Activated CD4-positive, alpha-beta T cell treated with anti-CD3 and anti-CD28 coated beads, Interleukin-10, Interleukin-2, amounts not matched to agents 100 ng/mL and 50 ng/mL, durations not matched to agents 16 hours and 8 hours (primary cell): ENCODE measurements at places on chromosomes 12 and 14.
A peak's percentile ranks its signal among the peaks of the same experiment; 100 is the strongest.

DNA sequence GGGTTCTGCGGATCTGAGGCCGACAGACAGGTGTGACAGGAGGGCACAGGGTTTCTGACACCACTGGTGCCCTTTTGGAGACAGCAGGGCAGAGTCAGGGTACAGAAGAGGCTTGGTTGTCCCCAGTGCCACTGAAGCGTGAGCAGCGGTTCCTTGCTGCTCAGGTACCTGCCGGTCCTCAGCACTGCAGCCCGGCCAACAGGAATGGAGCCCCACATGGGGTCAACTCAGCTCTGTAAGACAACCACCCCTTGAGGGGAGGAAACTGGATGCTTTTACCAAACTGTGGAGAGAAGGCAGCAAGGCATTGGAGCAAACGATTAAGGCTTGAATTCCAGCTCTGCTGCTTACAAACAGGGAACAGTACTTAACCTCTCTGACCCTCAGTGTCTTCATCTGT is 246.4 kb upstream of the NOS1 start:
- no peak for DNase-seq

DNA sequence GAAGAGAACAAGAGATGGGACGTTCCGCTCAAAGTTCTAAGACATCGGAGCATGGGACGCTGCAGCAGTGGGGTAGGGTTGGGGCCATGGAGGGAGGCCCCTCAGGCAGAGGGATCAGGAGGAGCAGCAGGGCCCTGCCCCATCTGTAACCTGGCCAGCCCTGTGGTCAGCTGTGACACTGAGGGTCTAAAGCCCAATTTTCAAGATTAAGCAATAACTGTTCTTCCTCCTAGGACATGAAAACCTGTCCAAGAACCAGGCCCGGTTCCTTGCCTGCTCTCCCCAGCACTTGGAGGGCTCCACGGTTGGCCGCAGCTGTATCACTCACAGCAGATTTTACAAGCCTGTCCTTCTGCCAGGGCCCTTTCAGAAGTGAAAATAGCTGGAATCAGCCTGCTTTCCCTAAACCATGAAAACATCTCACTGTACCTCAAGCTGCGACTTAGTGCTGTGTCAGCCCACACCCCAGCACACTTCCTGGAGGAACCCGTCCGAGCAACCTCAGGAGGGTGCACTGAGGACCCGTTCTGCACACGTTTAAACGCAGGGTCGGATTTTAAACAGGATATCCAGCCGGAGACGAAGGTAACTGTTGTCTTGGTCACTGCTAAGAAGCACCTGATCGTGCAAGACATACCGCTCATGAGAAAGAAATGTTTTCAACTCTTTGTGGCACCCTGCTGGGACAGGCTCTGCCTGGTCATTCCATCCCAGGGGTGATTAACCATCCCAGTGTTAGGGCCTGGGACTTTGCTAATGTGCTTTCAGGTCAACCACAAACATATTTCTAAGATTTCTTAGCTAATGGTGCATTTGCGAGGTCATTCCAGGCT is 201.9 kb upstream of the DIO3 start:
- DNase-seq = no peak

- DNase-seq = peak; percentile 84
Measured at GRCh38 chr14:54688229-54688628, 121.3 kb downstream of the SAMD4A start.

DNA sequence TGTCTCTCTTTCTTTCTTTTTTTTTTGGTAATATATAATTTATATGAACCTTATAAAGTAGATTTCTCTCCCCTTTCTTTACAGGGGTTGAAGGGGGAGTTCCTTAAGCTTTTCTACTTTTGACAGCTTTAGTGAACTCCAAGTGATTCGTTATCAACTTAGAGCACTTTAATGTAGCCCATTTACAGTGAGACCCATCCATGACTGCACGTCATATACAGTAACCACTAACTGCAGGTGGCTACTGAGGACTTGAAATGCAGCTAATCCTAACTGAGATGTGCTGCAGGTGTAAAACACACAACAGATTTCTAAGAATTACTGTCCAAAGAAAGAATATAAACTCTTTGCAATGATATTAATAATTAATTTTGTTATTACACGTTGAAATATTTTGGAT is 582 bp downstream of the LRRIQ1 start:
- no peak for DNase-seq

GRCh38 chr12:94147991-94148738 is at the start of gene PLXNC1:
TSS of gene PLXNC1 (plus strand) at chr12:94148577. CDS start at chr12:94148972, 395 bp downstream.
- peak; percentile 79 for DNase-seq

GRCh38 chr14:65790172-65790815 is 377.8 kb downstream of the FUT8 start:
- no peak for DNase-seq

- peak; percentile 49 for DNase-seq
Measured at GRCh38 chr14:50260511-50260910, 29.1 kb upstream of the SOS2 start.

DNA sequence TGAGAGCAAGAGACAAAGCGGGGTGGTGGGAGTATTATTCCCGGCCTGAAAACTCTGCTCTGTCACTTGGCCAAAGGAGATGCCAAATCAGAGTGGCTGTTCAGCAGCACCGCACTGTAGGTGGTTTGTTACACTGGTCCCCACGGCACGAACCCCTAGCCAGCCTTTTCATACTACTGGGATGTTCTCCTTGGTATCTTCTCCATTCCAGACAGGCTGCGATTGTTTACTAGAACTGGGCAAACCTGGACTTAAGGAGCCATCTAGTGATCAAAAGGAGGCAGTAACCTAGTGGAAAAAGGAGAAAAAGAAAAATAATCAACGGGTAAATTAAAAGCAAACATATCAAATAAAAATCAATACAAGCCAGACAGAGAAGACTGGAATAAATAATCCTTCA is 58.9 kb upstream of the TMTC2 start:
- no peak for DNase-seq

DNA sequence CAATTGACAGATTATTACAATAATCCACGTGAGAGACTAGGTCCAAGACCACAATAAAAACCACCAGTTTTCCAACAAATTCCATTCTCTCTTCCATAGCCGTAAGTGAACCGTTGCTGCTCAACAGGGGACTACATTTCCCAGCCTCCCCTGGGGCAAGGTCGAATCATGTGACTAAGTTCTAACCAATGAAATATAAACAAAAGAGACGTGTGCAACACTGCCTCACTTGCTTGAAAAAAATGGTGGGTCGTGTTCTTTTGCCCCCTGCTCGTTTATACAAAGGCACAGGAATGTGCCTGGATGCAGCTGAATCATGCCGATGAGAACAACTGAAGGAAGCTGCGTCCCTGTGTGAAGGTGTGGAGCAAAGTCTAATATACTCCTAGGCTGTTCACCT is 51.1 kb downstream of the HSPB8 start:
- peak; percentile 24 for DNase-seq

- DNase-seq = peak; percentile 16
Measured at GRCh38 chr12:59834659-59835474, 239.0 kb downstream of the SLC16A7 start.

- DNase-seq = peak; percentile 8
Measured at GRCh38 chr14:89221109-89221810, 195.8 kb downstream of the FOXN3 start.

DNA sequence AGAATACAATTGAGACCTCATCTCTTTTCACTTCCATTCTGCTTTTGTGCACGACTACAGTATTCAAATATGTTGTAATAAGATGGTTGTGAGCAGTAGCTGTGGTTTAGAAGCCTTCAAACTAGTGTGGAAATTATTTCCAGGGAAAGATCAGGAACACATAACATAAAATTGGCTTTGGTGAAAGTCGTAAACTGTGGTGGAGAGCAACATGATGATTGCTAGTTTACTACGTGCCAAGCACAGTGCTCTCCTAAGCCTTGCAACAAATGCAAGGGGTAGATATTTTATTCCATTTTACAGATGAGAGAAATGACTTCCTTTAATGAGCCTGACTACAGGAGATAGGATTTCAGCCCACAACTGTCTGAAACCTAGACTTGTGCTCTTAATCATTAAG is 172.4 kb upstream of the LMNTD1 start:
- no peak for DNase-seq

- no peak for DNase-seq
Measured at GRCh38 chr12:84329938-84330337, 582.7 kb downstream of the SLC6A15 start.

DNA sequence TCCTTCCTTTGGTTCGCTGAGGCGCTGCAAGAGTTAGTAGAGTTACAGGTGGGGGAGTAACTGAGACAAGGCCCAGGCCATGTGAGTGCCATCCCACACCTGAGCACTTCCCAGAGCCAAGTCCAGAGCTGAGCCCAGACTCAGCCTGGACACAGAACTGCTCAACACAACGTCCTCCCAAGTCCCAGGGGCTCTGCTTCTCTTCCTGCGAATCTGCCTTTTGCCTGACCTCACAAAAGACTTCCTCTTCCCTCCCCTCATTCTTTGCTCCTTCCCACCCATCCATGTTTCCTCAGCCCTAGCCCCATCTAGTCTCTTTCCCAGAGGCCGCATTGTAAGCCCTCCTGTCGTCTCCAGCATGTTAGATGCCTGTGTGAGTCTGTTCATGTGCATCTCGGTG is 16.6 kb upstream of the MCRS1 start:
- no peak for DNase-seq

GRCh38 chr14:65301862-65302539 is 110.5 kb upstream of the FUT8 start:
- peak; percentile 85 for DNase-seq

DNA sequence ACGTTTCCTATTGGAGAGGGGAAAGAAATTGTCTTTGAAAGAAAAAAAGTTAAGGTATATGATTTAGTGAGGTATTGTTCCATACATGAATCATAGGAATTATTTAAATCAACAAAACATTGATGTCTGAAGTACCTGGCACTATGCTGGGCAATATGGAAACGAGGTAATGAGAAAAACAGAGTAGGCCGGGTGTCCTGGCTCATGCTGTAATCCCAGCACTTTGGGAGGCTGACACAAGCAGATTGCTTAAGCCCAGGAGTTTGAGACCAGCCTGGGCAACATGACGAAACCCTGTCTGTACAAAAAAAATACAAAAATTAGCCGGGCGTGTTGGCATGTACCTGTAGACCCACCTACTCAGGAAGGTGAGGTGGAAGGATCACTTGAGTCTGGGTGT is 45.9 kb downstream of the AEBP2 start:
- DNase-seq = no peak

- no peak for DNase-seq
Measured at GRCh38 chr14:105437723-105438500, 18.3 kb downstream of the MTA1 start.

GRCh38 chr14:44420226-44420625 is 86.9 kb downstream of the FSCB start:
- no peak for DNase-seq

- peak; percentile 90 for DNase-seq
Measured at GRCh38 chr14:91349481-91350074, 68.0 kb downstream of the CCDC88C start.

- no peak for DNase-seq
Measured at GRCh38 chr12:13045816-13046215, 1.6 kb downstream of the FAM234B start.
